Vein endothelial cell (primary cell): ENCODE measurements at places on chromosomes 12 and 14. TPM values are rescaled to one million over a fixed set of nuclear protein-coding genes. Genes with fewer than 3 reads are reported as not detected.

Gene ZFHX2
- total RNA-seq = 0.57 and 0.65 TPM in 2 replicates

Gene KLHL33
- total RNA-seq = not detected in 2 replicates

Gene SINHCAF
- 83.9 and 99.8 TPM in 2 replicates for total RNA-seq

Gene AMN
- 0.10 and 0.33 TPM in 2 replicates for total RNA-seq
